ENCODE measurements at places on chromosomes 3 and 15.
A peak's percentile ranks its signal among the peaks of the same experiment; 100 is the strongest.

- DNase-seq, result no peak
Observed at GRCh38 chr3:172079326-172079976, 40.1 kb downstream of the FNDC3B start.

GRCh38 chr3:170130532-170130931, 51.0 kb downstream of the PHC3 start:
- no peak for DNase-seq

DNA sequence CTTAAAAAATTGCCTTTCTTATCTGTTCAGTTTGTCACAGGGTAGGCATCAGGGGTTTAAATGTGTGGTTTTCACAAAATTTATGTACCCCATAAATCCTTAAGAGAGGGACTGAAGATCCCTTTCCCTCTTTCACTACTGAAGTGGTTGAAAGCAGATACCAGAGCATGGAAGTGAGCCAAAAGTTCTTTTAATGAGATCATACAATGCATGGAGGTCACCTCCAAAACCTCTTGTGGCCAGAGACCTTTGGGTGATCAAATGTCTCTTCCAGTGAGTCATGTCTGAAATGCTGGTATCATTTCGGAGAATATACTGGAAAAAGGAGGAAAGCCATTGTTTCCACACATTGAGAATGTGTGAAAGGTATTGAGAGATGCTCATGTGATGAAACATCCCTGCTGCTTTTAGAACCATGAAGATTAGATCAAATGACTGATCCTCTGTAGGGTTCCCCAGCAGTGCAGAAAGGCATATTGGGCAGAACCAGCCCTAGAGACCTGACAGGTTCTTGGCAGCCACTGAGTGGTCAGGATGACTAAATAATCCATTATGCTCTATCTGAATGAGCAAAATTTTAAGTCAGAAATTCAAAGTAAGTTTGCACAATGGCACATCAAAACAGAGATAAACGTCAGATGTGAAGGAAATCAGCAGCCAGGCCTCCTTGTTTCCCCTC, 165.8 kb upstream of the SLC2A2 start:
- peak; percentile 88 for DNase-seq

DNA sequence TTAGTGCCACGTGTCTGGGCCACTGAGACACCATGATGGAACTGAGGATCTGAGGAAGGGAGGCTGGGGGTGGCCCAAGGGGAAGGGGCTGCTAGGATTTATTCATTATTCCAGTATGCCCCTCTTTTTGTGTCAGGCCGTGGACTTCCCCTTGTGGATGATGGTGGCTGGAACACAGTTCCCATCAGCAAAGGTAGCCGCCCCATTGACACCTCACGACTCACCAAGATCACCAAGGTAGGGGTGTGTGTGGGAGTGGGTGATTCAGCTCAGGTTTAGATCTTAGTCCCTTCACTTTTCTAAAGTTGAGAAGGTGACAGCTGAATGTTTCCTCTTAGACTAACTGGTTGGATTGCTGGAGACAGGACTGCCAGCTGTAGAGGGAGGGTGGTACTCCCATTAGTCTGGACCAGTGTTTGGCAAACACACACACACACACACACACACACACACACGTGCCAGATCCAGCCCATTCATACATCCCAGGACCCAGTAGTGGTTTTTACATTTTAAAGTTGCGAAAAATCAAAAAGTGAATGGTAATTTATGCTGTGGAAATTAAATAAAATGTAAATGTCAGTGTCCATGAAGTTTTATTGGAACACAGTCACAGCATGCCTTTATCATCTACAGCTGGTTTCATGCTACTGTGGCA, 11.4 kb downstream of the EIF4G1 start:
- DNase-seq, result no peak

DNA sequence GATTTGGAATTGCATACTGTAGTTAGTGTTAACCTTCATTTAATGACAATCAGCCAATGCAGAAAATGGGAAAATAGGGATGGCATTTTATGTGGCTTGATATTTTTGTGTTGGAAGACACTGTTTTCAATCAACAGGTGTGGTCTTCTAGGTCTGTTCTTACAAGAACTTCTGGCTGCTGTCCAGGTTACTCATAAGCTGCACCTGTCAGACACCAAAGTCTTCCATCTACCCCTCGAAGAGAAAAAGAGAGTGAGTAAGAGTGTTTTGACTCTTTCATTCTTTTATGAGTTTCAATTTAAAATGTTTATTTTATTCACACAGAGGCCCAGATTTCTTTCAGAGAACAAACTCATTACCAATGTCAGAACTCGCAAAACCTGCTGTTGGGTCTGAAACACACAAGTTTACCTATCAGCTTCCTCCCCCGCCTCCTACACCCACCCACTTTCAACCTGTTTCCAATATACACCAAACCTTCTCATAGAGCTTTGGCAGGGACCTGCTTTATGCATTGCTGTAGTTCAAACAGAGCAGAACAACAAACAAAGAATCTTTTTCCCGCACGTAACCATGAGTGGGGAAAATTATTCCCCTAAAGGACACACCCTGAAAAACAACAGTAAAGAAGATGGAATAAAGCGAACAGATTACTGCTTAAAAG, 767.7 kb upstream of the ALCAM start:
- no peak for DNase-seq

- DNase-seq, result peak; percentile 27
Observed at GRCh38 chr15:52256366-52256765, 39.2 kb downstream of the MYO5C start.

GRCh38 chr3:99659032-99659431, 20.6 kb downstream of the COL8A1 start:
- no peak for DNase-seq

DNA sequence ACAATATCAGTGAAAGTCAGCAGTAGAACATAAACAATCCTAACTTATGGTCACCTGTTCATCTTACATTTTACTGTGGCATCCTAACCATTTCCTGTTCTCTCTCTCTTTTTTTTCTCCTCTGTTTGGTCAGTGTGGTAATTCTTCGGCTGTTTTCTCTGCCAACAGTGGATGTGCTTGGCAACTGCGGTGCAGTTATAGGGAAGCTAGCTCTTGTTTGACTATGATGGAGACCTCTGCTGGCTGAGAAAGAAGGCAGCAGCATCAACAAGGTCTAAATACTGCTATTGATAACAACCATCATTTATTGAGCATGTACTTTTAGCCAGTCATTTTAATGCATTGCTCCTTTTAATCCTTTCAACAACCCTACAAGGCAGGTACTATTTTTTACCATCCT, 723 bp upstream of the DRD3 start:
- no peak for DNase-seq

DNA sequence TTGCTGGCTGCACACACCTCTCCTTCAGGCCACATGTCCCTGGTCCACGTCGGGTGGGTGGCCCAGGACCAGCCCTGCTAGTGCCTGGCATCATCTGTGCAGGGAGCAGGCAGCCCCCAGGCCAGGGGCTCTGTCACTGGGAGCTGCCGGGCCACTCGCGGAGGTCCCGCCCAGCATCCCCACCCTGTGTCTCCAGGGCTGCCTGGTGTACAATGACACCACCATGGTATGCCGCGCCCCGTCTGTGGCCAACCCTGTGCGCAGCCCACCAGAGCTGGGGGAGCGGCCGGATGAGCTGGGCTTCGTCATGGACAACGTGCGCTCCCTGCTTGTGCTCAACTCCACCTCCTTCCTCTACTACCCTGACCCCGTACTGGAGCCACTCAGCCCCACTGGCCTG, 34.3 kb downstream of the PLXNA1 start:
- DNase-seq, result no peak

- peak; percentile 5 for DNase-seq
Observed at GRCh38 chr15:91022075-91022831, at the start of gene VPS33B. VPS33B (minus strand) TSS chr15:91022594; CDS start chr15:91022249, 345 bp downstream.

GRCh38 chr15:85618956-85619491, 175.7 kb downstream of the KLHL25 start:
- DNase-seq, result no peak

GRCh38 chr3:50126287-50127211, 28.6 kb upstream of the SEMA3F start:
- no peak for DNase-seq

GRCh38 chr15:73617301-73617831, 15.8 kb downstream of the NPTN start:
- no peak for DNase-seq

DNA sequence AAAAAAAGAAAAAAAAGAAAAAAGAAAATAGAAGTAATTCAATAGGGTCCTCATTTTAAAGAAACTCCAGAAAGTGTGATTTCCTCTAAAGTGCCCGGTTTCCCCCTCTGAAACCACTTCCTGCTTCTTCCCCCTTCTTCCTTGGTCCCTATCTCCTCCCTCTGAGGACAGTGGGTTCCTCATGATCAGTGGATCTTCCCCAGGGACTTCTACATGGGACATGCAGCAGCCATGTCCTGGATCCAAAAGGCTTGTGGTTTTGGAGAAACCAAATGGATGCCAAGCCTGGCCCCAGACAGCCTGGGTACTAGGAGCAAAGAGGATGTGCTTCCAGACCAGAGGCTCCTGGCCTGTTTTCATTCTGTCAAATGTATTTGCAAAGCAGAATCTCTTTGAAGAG, 26.6 kb upstream of the SMAD6 start:
- DNase-seq, result no peak

- DNase-seq, result no peak
Observed at GRCh38 chr3:185647134-185647879, 61.2 kb downstream of the SENP2 start.

DNA sequence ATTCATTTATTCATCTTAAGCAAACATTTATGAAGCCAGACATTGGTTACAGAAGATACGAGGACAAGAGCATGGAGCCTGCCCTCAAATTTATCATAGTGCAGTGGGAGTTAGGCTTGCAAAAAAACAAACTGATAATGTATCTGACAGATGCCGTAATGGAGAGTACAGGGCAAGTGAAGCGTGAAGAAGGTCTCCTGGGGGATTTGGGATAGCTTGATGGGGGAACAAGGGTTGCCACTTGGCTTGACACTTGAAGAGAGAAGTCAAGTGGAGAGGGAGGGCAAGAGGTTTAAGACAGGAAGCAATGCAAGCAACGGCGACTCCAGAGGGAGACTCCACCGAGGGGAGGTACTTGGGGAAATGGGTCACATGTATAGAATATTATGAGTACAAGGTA, 129.3 kb downstream of the SSR3 start:
- no peak for DNase-seq

GRCh38 chr3:117762621-117763037, 1053.0 kb downstream of the TUSC7 start:
- no peak for DNase-seq

DNA sequence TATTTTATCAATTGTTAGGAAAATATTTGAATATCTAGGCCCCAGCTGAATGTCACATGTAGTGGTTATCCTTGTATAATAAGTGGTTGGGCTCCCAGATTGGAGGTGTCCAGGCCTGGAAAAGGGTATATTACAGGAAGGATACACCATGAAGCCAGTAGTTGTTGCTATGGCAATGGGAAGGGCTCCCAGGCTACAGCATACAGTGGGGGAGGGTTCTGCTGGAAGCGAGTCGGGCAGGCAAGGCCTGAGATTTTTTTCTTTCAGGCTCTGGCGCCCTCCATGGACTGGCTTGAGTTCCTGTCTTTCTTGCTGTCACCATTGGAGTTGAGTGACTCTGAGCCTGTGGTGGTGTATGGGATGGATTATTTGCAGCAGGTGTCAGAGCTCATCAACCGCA, 8.9 kb downstream of the ECE2 start:
- peak; percentile 92 for DNase-seq

DNA sequence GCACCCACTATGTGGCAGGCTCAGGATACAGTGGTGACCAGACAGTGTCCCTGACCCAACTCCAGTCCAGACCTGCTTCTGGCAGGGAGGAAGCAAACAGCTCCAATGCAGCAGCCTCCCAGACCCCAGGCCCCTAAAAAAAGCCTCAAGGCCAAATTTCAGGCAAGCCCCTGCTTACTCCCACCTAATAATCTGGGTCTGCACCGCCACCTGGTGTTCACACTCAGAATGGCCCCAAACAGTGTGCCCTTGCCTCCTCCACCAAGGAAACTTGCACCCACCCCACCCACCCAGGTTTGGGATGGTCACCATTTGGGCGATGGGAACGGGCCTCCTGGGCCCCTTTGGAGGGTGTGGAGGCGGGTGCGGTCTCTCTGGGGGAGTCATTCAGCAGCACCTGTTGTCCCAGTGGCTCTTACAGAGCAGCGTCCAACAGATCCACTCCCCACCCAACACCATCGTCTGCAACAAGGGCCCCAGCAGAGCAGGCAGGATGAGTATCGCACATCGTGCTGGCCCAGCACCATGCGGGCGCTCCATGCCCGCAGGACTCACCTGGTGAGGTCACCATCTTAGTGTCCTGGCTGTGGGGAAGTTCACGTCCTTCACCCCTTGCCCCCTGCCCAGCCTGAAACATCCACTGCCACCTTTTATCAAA, 17.3 kb downstream of the C3orf18 start:
- no peak for DNase-seq

DNA sequence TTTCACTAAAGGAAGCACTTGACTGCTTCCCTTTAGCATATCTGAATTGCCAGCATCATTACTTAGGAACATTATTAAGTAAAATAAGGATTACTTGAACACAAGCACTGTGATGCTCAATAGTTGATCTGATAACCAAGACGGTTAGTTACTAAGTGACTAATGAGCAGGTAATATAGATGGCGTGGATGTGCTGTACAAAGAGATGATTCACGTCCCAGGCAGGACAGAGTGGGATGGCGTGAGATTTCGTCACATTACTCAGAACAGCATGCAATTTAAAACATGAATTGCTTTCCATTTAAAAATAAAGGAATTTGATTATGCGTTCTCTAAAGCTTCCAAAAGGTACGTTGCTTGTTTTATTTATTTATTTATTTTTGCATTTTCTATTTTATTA, 240.0 kb upstream of the ARHGEF26 start:
- no peak for DNase-seq

GRCh38 chr3:157700405-157700804, 197.2 kb upstream of the VEPH1 start:
- DNase-seq, result no peak

DNA sequence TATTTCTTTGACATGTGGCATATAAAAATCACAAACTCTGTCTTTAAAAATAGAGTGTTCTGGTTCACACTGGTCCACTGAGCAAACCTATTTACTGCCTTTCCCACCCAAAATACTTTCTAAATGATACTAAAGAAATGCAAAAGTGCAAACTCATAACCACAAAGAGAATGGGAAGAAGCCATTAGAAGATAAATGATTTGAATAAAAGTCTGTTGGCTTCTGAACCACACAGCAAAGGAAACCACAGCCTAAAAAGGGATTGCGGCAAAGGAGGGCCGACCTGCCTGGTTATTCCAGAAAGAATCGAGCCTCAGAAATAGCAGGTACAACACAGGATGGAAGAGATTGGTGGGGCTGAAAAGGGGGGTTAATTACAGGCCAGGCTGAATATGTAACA, 599.5 kb downstream of the FHIT start:
- no peak for DNase-seq

GRCh38 chr3:138448631-138449030, 14.2 kb downstream of the ESYT3 start:
- DNase-seq, result no peak

- DNase-seq, result no peak
Observed at GRCh38 chr3:178841011-178841410, 230.6 kb downstream of the ZMAT3 start.

GRCh38 chr3:43699864-43700263, 9.1 kb downstream of the ABHD5 start:
- DNase-seq, result no peak
